ENCODE measurements at places on chromosomes 3 and 15.

DNA sequence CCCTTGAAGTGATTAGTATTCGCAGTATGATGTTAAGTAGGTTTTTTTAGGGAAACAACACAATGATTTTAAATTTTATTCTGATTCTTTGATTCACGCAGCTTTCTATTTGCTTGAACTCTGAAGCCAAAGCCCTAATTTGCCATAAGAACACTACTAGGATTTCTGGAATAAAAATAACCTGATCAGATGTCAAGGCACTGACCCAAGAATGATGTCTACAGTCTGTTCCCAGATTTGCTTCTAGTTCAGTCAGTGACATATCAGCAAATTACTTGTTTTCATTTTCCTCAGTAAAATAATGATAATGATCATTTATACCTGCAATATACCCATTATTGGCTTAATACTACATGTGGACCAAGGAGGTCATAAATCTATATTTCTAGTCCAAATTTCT, 179.5 kb upstream of the EIF1B start:
- no peak for DNase-seq

DNA sequence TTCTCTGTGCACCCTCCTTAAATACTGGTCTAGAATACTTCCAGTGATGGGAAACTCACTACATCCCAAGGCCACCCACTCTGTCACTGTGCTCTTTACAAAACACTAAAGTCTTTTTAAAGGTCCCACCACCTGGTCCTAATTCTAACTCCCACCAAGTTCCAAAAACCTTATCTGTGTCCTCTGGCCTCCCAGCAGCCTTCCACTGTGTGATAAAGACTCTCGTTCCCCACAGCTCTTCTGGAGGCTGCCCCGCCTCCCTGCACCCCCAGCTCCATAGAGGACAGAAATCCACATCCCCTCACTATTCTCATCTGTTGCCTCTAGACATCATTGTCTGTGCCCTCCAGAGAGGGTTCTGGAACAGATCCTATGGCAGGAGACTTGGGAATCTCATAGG, 276.4 kb downstream of the FAM43A start:
- no peak for DNase-seq

- no peak for DNase-seq
These were observed 41.9 kb downstream of the TRIM71 start for GRCh38 chr3:32859604-32860237.

DNA sequence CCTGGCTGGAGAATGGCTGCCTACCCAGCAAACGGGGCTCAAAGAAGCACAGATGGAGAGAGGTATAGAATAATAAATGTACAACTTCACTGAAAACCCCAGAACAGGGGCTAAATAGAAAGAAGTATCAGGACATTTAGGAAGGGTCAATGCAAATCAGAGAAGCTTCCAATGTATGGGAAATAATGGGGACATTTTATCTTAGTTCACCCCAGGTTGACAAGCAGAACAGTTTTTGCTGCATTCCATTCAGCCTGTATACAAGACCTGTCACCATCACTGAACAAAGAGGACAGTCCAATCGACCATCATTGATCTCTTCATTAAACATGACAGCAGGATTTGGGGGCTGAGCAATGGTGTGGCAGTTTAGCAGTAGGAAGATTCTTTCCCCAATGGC, 68.1 kb downstream of the MYH15 start:
- no peak for DNase-seq

GRCh38 chr3:41198950-41199865, at the start of gene CTNNB1:
Gene CTNNB1, plus strand, starts transcription at chr3:41199505. Its CDS starts 24,564 bp downstream, at chr3:41224069.
- peak; percentile 92 for DNase-seq

DNA sequence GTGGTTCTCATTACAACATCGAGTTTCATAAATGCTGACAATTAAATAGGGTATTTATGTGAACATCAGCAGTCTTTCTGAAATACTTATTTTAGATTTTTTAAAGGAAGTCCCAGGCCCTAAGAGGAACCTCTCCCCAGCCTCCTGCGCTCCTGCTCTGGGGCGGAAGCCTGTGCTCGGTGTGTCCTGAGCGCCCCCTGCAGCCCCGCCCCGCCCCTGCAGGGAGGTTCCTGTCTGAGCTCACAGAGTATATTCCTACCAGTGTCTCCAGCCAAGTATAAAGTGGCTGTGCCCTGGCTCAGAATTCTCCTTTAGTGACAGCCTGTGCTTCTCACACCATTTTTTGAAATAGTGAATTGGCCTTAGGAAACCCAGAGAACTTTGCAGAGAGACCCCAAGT, 567.9 kb downstream of the GOLGA6L6 start:
- DNase-seq = peak; percentile 14

GRCh38 chr3:184716622-184717398, 4.9 kb upstream of the MAGEF1 start:
- no peak for DNase-seq

GRCh38 chr3:3648988-3649679, 150.1 kb upstream of the LRRN1 start:
- no peak for DNase-seq

- DNase-seq = no peak
These were observed 555.2 kb downstream of the MAGI1 start for GRCh38 chr3:65483480-65483879.

DNA sequence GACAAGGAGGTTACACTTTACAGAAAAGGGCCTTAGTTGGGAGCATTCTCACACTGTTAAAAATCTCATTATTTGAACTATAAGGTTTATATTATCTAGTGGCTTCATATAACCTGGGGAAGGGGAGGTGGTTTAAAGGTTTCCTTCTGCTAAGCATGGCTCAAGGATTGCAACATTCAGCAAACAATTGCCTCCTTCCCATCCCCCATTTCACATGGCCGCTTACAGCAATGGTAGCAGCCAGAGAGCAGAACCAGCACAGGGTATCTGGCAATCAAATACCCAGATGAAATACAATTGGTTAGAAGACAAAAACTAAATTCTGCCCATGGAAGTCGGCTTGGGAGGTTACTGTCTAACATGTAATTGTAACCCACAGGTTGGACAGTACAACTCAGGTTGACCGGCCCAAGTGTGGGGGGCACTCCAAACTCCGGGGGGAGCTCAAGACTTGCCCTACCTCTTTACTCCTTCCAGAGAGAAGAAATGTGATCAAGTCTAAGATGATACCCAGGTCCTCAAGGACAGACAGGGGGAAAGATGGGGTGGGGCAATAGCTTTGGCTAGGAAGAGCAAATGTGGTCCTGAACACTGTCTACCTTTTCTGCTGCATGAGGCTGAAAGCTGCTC, 15.5 kb downstream of the ETV5 start:
- no peak for DNase-seq

DNA sequence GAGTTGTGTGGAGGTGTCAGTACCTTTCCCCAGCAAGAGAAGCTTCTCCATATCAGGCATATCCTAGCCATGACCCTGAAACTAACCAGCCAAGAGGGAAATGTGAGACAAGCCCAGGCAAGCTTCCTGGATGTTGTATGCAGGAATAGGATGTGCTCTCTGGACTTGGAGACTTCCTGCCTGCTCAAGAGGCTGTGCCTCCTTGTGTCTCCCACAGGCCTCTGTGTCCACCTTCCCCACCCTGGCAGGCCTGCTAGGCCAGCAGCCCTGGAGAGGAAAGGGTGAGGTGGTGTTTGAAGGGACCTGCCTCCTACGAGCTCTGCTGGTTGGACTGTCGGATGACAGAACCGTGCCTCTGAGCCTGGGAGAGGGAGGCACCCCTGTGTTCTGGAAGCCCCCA, 2.1 kb upstream of the DYNLT2B start:
- DNase-seq = no peak

GRCh38 chr3:151144760-151145159, 58.3 kb downstream of the GPR171 start:
- DNase-seq = no peak

- no peak for DNase-seq
These were observed 247.7 kb downstream of the VGLL3 start for GRCh38 chr3:86743233-86743632.

GRCh38 chr3:189557824-189558223, 73.4 kb upstream of the TP63 start:
- DNase-seq = no peak

DNA sequence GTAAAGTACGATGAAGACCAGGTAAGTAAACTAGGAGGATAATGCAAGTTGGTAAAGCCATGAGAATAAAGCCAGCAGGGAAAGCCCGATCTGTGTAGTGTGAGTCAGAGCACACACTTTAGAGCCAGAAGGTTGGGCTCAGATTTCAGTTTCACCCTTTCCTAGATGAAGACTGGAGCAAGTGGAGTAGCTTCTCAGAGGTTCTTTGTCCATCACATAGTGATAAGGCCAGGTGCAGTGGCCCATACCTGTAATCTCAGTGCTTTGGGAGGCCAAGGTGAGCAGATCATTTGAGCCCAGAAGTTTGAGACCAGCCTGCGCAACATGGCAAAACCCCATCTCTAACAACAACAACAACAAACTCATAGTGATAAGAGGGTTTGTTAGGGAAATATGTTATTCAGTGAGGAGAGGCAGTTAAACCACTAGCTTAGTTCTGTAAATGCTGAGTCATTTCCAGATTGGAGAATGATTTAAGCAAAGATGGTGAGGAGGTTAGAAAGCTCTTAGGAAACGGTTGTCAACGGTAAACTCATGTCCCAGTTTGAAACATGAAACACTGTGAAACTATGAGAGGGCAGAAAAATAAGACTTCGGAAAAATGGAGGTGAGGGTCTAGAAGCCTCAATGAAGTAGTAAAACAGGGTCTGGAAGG, 39.0 kb downstream of the IL12A start:
- DNase-seq = peak; percentile 36

- DNase-seq = no peak
These were observed 584.0 kb upstream of the ZNF385D start for GRCh38 chr3:22334996-22335395.

DNA sequence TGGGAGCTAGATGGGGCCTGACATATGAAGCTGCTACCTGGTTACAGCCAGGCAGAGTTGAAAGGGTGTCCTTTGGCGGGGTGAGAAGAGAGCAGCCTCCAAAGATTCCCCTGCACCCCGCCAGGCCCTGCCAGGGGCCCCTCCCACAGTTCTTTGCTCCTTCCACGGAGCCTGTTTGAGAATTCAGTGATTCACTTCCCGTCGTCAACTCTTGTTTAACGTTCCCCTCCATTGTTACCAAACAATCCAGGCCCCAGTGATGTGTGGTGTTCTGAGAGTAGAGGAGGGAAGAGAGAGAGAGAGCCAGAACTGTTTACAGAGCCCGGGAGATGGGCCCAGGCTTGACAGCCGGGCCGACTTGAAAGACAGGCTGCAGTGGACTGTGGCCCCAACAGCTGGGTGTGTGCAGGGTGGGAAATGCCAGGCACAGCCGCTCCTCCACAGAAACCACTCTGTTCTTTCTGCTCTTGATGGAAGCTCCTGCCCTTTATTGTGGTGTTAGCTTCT, 81.5 kb downstream of the SMAD3 start:
- DNase-seq = peak; percentile 56

GRCh38 chr3:46759239-46760167, 41.8 kb upstream of the PRSS50 start:
- no peak for DNase-seq

GRCh38 chr15:66042624-66043023, 173.3 kb downstream of the RAB11A start:
- DNase-seq = no peak

GRCh38 chr15:89806559-89807550, 7.8 kb downstream of the ANPEP start:
- no peak for DNase-seq

DNA sequence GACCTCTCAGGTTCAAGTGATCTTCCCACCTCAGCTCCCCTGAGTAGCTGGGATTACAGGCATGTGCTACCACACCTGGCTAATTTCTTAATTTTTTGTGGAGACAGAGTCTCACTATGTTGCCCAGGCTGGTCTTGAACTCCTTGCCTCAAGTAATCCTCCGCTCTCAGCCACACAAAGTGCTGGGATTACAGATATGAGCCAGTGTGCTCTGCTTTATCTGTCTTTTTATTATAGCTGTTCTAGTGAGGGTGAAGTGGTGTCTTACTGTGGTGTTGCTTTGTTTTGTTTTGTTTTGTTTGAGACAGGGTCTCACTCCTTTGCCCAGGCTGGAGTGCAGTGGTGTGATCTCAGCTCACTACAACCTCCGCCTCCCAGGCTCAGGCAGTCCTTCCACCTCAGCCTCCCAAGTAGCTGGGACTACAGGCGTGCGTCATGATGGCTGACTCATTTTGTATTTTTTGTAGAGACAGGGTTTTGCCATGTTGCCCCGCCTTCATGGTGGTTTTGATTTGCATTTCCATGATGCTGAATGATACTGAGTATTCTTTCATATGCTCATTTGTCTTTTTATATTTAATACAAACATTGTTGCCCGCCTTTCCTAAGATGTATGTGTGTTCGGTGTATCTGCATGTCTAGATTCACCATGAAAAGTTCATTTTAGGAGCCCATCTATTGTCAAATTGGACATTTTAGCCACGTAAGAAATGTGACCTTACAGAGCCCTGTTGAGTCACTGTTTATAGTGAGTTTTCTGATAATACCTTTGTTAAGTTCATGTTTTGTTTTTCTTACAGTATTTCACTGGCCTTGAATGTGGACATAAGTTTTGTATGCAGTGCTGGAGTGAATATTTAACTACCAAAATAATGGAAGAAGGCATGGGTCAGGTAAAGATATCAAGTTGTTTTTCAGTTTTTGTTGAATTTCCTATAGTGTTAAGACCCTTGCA, 80.6 kb downstream of the ARIH1 start:
- no peak for DNase-seq

DNA sequence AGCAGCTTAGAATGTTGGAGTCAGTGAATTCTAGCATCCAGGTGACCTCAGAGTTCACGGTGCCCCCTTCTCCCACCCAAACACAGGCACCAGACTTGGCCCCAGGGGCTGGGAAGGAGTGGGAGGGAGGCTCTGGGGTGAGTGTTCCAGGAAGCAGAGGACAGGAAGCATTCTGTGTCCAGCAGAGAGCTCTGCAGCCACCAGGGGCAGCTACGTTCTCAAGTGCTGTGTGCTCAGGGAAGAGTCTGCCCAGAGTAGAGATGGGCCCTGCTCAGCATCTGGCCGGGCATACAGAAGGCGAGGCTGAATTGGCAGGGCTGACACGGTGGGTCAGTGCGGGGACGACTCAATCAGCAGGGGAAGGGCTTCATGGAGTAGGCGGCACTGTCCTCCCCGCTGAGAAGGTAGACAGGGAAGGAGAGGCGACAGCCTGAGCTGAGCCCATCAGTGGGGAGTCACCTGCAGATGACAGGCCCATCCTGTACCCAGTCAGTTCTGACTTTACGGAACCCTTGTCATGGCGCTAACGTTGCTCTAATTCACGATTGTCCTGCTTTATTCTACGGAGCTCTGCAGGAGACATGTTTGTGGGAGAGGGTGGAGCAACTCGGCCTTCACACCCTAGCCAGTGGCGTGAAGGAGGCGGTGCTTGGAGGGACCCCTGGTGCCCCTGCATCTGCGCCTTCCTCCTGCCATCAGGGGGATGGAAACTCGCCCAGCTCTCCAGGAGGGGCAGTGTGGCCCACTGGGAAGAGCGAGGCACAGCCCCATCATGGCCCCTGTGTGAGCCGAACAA, 82.2 kb downstream of the C3orf70 start:
- no peak for DNase-seq

GRCh38 chr15:85693277-85693676, 101.4 kb downstream of the KLHL25 start:
- no peak for DNase-seq

GRCh38 chr15:75197062-75197630, 4.5 kb upstream of the C15orf39 start:
- no peak for DNase-seq
